Stimulated activated CD8-positive, alpha-beta memory T cell treated with anti-CD3 and anti-CD28 coated beads, Interleukin-2, amount 100 ng/mL, for 1 hour (primary cell): ENCODE measurements at places on chromosomes 1 and 21.

GRCh38 chr21:36756527-36756926, 57.6 kb downstream of the SIM2 start:
- no peak for DNase-seq

DNA sequence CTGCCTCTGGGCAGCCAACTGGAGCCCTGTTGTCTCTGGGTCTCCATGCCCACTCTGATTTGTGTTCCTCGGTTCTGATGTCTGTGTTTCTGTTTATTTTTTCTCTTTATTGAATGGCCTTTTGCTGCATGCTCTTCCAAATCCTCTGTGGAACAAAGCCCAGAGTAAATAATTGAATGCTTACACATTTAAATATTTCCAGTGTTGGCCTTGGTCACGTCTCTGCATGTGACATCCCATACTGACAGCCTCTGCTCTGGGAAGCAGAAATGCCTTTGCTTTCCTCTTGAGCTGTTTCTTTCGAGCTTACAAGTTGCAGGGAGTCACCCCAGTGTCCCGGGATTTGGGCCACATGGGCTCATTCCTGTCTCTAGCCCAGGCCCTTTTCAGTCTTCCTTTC, 267.9 kb downstream of the PTPRU start:
- no peak for DNase-seq

DNA sequence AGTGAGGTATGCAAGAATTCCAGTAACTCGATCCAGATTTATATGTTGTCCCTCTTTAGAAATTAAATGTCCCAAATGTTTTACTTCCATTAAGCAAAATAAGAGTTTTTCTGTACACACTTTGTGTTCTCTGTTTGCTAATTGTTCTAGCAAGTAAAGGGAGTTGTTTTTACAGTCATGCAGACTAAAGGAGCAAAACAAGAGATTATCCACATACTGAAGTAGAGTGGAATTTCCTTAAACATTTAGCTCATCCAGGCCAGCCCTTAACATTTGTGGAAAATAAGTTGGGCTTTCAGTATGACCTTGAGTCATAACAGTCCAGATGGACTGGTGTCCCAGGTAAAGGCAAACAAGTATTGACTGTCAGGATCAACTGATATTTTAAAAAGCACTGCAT, 44.1 kb upstream of the TINAGL1 start:
- no peak for DNase-seq

DNA sequence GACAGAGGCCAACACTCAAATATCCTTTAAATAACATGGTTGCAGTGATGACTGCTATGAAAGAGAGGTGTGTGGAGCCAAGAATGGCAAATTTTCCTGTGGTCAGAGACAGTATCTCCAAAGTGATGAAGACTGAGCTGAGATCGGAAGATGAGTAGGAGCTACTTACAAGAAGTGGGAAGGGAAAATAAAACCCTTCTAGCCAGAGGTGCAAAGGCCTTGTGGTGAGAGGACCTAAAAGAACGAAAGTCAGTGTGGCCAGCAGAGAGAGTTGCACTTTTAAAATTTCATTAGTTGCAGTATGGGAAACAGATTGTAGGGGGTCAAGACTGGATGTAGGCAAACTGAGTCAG, 17.8 kb downstream of the SLAMF7 start:
- no peak for DNase-seq

- DNase-seq = no peak
Measured at GRCh38 chr1:163161841-163162240, 40.9 kb downstream of the RGS5 start.

- DNase-seq = no peak
Measured at GRCh38 chr1:31423418-31423947, 10.5 kb downstream of the SERINC2 start.

DNA sequence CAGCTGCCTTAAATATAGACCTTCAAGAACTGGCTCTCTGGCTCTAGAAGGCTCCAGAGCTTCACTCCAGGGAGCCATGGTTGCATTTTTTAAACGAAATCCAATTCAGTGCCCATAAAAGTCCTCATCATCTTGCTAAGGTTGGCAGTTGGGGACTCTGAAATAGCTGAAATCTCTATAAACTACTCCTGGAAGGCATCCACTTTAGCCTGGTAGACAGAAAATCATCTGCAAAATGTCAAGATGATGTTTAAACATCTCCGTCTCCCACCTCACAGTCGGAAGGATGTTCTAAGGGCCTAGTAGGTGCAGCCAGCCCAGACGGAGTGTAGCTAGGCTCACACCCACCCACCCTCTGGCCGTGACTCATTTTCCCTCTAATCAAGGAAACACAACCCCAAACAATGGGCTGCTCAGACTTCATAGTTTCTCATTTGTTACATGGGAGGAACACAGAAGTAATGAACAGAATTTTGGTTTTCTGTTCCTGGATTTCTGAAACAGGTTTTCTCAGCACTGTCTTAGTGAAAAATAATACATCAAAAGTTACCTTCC, 235.4 kb upstream of the KAZN start:
- no peak for DNase-seq

DNA sequence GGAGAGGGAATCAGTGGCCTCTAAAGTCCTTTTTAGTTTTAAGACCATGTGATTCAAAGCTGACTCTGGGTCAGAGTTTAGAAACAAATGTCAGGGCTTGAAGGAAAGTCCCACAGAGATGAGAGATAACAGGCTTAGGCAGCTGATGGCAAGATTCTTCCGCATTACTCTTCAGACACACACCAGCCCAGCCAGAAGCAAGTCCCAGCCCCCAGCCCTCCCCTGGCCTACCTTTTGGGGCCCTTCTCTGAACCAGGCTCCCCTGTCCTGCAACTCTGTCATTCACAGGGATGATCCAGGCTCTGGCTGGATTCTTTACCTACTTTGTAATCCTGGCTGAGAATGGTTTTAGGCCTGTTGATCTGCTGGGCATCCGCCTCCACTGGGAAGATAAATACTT, 13.1 kb upstream of the CASQ1 start:
- no peak for DNase-seq

DNA sequence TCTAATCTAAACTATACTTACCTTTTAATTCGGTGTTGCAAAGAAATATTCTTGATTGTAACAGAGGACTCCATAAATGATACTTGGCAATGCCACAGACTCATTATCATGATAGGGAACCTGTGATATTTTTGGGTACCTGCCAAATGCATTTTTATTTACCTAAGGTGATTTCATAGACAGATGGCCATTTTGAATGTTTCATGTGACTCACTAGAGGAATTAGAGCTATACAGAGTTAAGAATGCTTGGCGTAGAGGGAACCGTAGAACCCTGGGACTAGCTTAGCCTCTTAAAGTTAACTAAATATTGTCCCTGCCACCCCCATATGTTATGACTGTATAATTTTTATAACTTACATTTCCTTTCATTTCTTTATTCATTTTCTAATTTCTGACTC, 136.1 kb downstream of the DISP1 start:
- no peak for DNase-seq

GRCh38 chr1:109133815-109134214, 19.9 kb downstream of the ELAPOR1 start:
- DNase-seq = no peak

DNA sequence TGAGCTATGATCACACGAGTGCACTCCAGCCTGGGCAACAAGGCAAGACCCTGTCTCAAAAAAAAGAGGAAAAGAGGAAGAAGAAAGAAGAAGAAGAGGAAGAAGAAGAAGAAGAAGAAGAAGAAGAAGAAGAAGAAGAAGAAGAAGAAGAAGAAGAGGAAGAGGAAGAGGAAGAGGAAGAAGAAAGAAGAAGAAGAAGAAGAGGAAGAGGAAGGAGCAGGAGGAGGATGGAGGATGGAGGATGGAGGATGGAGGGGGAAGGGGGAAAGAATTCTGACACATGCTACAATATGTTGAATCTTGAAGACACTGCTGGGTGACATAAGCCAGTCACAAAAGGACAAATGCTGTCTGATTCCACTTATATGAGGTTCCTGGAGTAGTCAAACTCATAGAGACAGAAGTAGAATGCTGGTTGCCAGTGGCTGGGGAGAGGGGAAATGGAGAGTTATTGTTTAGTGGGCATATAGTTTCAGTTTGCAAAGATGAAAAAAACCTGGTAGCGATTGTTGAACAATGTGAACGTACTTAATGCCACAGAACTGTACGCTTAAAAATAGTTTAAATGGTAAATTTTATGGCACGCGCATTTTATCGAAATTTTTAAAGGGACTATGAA, 47.3 kb upstream of the COA6 start:
- DNase-seq = no peak

- DNase-seq = no peak
Measured at GRCh38 chr1:10471411-10472219, 714 bp downstream of the DFFA start.

DNA sequence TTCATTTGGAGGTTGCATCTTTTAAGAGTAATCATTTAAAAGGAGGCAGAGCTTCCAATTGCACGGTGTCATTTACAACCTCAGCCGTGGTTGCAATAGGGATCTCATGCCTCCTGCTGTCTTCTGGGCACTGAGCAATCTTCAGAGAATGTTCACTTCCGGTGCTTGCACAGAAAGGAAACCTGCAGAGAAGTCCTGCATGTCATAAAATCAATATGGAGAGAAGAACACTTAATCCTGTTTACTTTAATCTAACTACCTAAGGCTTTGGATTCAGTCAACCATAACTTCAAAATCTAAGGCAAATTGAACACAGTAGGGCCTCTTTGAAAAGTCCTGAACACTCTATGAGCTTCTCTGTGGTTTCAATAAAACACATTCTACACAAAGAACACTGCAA, 11.3 kb upstream of the MAP10 start:
- no peak for DNase-seq

- no peak for DNase-seq
Measured at GRCh38 chr1:80869299-80869698, 931.4 kb upstream of the ADGRL2 start.

- no peak for DNase-seq
Measured at GRCh38 chr1:169024800-169025271, 81.7 kb upstream of the ATP1B1 start.

DNA sequence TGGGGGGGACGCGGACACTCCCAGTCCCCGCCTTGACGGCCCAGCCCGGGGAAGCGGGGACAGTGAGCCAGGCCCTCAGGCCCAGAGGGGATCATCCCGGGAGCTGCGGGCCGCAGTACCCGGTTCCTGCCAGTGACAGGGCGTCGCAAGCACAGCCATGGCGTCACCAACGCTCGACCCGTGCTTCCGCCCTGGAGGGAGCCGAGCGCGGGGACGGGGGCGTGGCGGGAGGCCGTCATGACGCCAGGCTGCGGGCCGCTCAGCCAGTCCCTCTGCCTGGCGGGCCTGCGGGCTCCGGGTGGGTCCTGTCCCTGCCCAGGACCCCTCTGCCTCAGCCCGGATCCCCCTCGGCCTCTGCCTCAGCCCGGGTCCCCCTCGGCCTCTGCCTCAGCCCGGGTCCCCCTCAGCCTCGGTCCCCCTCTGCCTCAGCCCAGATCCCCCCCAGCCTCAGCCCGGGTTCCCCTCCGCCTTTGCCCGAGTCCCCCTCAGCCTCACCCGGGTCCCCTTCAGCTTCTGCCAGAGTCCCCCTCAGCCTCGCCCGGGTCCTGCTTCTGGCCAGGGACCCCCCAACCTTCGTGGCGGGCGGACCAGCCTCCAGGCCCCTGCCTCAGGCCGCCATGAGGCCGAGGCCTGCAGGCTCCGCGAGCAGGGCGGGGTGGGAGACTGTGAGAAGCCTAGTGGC, 2.3 kb upstream of the SLC2A5 start:
- DNase-seq = no peak

DNA sequence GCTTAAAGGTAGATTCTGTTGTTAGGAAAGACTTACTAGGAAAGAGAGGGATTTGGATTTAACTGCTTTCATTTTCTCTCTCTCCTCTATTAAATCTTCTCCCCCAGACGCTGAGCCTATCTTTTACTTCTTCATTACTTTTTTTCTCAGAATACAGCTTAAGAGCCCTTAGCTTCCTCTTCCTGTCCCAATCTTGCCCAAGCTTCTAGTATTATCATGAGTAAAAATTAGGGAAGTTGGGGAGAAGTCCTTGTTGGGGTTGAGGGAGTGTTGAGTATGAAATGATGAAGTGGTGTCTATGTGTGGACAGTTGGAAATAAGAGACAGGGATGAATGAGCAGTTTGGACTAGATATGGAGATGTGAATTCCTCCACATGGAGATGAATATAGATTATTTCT, 35.0 kb downstream of the ACP6 start:
- DNase-seq = no peak

DNA sequence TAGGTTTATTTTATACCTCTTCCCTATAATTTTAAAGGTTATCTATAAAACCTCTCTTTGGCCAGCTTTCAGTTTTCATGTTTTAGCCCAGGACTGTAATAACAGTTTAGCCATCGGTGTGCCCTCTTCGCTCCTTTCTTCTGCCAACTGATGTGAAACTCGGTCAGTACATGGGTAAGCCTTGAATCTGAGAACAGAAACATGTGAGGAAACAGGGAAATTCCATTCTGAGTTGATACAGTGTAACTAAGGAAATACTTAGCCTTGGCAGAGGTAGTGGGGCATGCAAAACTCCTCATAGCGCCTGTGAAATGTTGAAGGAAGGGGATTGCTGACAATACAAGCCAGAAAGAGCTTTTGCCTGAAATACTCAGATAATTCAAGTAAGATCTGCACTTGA, 465.2 kb downstream of the NCAM2 start:
- DNase-seq = no peak

GRCh38 chr1:30919025-30919881, 10.7 kb upstream of the SDC3 start:
- no peak for DNase-seq

DNA sequence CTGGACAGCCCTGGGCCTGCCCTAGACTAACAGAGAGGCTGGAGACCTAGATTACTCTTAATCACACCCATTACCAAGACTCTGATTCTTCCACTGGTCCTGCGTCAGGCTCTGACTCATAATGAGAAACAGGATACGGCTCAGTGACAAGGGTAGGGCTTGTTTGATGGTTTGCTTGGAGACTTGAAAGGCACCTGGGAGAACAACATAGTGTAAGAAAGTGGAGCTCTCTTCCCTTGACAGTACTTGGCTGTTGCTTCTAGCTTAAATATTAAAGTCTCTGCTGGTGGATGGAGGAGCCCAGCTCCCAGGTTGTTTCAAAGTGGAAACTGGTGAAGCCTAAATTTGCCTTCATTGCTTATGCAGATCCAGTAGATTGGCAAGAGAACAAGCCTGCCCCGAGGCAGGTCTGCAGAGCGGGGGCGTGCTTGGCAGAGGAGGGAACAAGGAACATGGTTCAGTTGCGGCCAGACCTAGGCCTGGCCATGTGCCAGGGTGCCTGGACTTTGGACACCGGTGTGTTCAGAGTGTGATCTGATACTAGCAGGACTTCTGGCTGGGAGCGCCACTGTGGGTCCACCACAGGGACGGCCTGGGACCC, 480.6 kb downstream of the CAMTA1 start:
- DNase-seq = no peak

- DNase-seq = no peak
Measured at GRCh38 chr1:227793079-227793947, 22.2 kb upstream of the PRSS38 start.

GRCh38 chr1:246781212-246781611, 57.0 kb downstream of the SCCPDH start:
- DNase-seq = no peak

- DNase-seq = no peak
Measured at GRCh38 chr21:36079010-36079649, 9.3 kb downstream of the CBR1 start.
